ENCODE measurements at places on chromosomes 6 and 20. TPM values are rescaled to one million over a fixed set of nuclear protein-coding genes. Genes with fewer than 3 reads are reported as not detected.

The BTN1A1 gene
- not detected for total RNA-seq

The MRPL2 gene
- total RNA-seq, result 59.3 TPM

The SLC2A10 gene
- 13.1 TPM for total RNA-seq

The MLN gene
- not detected for total RNA-seq

The PLA2G7 gene
- total RNA-seq, result 8.1 TPM

The ARMH2 gene
- total RNA-seq, result not detected

The SHLD1 gene
- total RNA-seq, result 3.1 TPM

The ZSWIM1 gene
- 10.0 TPM for total RNA-seq

The RAB23 gene
- 9.4 TPM for total RNA-seq

The TRAPPC3L gene
- total RNA-seq, result not detected

The FOXS1 gene
- total RNA-seq, result not detected

The ZSCAN31 gene
- 5.8 TPM for total RNA-seq

DNA sequence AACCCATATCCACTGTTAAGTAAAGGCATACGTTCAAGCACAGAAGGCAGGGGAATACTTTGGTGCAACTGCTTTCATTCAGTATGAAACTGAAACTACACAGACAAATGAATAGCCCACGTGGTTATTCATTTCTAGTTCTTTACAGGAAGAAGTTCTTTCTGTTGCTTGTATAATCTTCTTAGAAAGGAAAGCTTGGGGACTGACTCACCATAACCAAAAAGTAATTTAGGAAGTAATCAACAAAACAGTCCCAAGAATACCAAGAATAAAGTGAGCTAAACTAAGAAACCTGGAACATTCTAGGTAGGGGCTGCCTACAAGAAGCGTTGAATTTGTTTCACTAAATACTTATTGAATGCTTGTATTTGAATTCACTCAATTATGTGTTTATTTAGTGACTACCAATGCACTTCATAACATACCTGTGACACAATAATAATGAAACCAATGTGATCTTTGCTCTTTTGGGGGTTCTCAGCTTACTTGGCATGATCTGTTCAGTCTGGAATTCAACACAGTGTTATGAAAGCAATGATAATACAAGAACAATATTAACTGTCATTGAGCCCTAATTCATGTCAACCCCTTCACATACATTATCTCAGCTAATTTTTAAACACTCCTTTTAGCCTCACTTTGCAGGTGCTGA is 25.1 kb upstream of the KIAA0408 start:
- DNase-seq, result no peak

DNA sequence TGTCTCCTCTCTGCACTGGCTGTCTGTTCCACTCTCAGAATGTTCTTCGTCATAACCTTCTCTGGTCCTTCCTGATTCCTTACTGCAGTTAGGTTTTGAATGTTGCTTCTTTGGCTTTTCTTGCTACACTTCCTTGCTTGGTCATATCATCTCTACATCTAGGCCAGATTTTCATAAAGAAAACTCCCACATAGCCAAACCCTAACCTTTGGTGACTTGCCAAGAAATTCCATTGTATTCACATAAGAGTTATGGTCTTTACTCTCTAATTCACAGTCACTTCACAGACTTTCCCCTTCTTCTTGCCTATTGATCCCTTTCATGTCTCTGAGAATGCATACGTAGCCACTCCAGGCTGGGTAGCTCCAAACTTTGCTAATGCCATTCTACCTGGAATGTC is 41.9 kb upstream of the SIM1 start:
- DNase-seq, result no peak

DNA sequence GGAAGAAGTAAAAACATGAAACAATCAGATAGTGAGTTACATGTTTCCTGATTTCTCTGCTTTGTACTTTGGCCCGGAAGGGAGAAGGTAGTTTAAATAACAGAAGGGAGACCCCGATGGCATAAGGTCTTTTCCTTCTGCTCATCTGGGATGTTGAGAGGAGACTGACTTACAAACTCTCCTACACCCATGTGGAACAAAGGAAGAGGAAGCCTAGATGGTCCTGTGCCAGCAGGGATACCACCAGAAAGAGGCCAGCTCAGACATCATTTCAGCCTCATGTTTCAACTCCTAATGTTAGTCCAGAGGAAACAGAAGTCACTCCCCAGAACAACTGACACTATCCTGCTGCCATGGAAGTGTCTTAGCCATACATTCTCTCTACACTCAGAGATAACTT is 250.7 kb upstream of the NOX3 start:
- no peak for DNase-seq

DNA sequence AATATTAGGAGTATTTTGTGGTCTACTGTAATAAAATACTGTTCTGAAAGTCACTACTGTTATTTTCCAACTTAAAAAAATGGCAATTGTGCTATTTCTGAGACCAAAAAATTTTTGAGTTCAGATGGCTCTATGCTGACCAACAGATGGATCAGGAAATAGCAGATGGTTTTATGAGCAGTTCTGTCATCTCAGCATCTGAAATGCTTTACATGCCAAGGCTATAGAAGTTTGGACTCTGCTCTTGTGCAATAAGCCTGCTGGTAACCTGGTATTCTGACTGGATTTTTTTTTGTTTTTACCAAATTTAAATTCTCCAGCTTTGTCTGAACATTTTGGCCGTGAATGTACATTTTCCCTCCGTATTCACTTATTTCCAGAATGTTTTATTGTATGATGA is 1127.5 kb downstream of the GRIK2 start:
- DNase-seq, result no peak

DNA sequence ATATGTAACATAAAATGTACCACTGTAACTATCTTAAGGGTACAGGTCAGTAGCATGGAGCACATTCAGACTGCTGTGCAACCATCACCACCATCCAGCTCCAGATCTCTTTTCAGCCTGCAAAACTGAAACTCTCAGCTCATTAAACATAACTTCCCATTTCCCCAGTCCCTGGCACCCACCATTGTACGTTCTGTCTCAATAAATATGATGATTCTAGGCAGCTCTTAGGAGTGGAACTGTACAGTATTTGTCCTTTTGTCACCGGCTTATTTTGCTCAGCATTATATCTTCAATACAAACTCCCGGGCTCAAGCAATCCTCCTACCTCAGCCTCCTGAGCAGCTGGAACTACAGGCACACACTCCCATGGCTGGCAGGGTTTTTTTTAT is 1.5 kb downstream of the ZC3H12D start:
- DNase-seq, result no peak

GRCh38 chr6:25987845-25988244 is 25.2 kb downstream of the TRIM38 start:
- no peak for DNase-seq

DNA sequence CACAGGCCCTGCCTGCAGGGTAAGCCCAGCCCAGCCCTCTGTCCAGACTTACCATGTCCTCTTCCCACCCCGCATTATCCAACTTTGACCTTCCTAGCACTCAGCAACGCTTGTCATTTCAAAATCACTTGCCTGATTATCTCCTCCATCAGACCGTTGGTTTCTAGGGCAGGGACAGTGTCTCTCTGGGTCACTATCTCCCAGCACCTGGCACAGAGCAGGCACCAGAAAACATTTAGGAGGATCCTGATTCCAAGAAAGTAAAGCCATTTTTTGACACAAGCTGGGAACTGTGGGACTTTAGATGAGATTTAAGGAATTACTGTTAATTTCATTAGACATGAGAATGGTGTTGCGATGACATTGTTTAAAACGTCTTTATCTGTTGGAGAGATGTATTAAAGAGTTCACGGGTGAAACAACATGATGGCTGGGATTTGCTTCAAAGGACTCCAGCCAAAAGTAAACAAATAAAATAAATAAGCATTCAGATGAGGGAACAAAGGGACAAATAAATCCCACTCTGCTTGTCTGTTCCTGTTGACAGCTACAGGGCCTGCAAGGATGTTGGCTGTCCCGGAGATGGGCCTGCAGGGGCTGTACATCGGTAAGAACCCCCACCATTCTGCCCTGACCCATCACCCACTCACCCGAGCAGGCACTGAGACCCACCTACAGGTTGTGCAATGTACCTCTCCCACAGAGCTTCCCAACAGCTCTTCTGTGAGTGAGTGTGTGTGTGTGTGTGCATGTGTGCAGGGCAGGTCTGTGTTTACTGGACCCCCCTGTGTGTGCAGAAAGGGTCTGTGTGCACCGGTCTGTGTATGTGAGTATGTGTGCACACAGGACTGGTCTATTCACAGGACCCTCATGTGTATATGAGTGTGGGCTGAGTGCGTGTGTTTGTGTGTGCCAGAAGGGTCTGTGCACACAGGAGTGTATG is 5.9 kb downstream of the HSPA12B start:
- no peak for DNase-seq

DNA sequence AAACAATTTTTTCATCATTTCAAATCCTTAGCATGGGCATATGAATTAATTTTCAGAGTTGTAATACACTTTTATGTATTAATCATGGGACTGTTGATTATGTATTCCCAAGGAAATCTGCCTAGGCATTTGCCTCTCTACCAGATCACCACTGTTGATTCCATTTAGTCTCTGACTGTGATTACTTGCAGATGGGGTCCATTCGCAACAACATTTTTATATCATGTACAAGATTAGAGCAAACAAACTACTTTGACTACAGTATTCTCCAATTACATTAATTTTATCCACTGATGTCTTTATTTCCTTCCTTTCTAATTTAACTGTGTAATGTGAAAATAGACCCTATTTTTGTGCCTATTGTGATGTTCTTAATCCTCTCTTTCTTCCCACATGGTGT is 831.4 kb upstream of the SLC35B3 start:
- no peak for DNase-seq

GRCh38 chr6:166258854-166259276 is 49.3 kb downstream of the PRR18 start:
- no peak for DNase-seq

DNA sequence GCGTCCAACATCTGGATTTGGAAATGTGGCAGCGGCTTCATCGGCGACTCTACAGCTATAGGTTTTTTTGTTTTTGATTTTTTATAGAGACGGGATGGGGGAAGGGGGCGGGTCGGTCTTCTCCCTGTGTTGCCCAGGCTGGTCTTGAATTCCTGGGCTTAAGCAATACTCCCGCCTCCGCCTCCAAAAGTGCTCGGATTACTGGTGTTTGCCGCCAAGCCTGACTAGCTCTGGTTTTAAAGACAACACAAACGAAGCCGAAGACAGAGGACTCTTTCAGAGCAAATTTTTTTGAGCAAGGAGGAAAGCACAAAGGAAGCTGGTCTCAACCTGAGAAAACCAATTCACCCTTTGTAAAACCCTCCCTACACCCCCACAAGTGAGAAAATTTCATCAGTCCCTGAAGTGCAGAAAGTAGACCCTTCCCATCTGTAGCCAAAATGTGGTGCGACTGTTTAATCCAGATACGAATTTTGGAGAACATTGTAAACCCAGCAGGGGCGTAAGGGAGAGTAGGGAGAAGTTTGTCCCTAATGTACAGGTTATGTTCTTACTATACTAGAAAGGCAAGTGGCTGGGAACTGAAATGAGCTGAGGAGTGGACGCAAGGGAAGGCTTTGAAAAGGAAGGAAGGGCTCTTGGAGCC is 185.9 kb downstream of the TRIM27 start:
- no peak for DNase-seq

DNA sequence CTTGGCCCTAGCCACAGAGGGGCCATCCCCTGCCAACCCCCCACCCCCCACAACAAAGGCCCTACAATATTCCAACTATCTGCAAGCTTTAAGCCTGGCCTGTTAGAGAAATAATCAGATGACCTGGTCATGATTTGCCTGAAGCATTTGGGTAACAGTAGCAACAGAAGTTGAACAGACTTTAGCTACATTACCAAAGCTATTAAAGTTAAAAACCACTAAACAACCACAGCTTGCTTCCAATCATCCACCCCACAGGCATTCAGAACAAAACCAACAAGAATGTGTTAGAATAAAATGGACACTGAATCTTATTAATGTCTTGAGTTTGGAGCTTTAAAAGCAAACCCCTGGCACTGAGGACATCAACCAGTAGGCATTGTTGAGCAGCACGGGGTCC is 250.9 kb downstream of the LRFN2 start:
- no peak for DNase-seq

DNA sequence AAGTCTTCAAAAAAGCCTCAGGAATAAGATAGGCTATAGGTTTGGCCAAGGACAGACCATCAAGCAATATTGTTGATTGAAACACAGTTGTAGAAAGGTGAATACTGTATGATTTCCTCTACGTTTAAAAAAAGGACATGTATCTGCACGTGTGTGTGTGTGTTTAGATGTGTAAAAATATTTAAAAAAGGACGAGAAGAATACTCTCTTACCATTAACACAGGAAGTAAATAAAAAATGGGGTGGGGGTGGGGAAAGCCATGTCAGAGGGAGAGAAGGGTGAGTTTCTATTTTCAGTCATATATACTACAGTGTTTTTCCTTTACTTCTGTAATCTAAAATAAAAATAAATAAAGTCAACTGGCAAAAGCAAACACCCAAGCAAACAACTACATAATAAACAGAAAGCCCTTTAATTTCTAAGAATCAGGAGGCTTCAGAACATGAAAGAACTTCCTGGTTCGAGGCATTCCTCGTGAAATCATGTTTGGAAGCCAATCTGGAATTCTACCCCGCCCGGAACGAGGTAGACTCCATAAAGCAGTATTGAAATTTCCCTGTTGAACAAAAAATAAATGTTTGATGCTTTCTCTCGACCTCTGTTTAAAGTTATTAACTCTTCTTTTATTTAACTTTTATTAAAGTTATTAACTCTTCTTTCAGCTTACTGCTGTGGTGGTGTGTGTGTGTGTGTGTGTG is 158.1 kb upstream of the ZNF217 start:
- no peak for DNase-seq

DNA sequence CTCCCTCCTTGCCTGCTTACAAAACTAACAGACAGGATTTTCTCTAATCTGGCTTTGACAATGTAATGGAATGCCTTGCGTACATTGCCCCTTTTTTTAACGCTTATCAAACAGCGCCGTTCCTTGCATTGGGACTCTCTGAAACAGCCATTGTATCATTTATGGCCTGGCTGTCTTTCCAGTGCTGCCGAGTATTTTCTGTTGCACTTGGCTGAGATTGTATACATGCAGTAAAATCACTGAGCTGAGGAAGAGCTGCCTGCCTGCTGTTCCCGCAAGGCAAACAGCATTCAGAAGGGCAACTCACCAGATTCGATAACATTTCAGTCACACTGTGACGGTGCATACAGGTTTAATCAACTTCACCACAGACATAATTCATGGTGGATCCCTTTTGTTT is 106.0 kb downstream of the SH3BGRL2 start:
- DNase-seq, result no peak

DNA sequence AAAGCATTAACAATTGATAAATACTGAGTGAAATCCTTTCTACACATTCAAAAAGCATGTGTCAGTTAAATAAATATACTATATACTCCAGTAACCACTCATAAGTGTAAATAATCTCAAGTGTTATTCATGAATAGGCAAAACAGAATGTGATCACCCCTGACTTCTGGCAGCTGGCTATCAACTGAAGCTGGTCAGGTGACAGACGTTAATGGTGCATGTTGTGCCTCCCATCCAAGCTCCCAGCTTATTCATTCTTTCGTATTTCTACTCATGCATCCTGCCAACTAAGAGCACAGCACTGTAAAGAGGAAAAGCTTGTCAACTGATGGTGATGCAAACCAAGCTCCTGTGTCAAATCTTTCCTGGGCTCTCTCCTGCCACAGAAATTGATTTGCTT is 7.7 kb downstream of the PSMB1 start:
- DNase-seq, result no peak

- DNase-seq, result no peak
These were observed 197.0 kb upstream of the RNF217 start for GRCh38 chr6:124765280-124765679.

- DNase-seq, result no peak
These were observed 115.4 kb downstream of the PFDN4 start for GRCh38 chr20:54323227-54323734.
